NCI-H1930 (cell line): ENCODE measurements at places on chromosomes 3 and 15.

DNA sequence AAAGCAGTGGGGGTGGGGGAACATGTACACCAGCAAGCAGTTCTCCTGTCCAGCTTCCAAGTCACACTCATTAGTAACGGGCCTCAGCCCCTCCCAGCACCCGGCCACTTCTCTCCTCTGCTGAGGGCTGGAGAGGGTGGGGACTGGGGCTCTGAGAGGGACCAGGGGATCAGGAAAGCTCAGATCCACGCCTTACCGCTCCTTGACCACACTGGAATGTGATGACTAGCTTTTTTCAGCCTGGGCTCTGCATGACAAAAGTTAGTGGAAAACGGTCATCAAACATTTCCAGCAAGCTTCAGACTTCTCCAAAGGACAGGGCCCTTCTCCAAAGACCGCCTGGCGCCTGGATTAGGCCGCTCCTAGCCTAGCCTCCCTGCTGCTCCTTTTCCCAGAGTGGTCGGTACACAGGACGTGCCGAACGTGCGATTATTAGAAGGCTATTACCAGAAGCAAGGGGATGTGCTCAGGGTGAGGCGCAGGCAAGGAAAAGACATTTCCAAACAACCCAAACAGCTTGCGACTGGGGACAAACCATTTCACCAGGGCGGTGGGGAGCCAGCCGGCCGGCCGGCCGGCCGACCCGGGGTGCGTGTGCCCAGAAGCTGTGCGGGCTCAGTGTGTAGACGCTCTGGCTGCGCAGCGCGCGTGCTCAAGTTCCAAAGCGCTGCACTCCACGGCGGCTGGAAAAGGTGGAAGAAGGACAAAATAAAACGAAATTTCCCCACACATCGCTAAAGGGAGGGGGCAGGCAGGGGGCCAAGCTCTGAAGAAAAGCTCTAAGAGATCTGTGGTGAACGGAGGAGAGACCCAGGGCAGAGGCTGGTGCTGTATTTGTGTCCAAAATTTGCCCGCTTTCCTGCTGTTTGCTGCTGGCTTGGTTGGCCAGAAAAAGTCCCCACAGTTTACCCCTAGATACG, 51.0 kb upstream of the SSR3 start:
- no peak for DNase-seq

- no peak for DNase-seq
Observed at GRCh38 chr15:82881747-82882146, 70.8 kb downstream of the HOMER2 start.

DNA sequence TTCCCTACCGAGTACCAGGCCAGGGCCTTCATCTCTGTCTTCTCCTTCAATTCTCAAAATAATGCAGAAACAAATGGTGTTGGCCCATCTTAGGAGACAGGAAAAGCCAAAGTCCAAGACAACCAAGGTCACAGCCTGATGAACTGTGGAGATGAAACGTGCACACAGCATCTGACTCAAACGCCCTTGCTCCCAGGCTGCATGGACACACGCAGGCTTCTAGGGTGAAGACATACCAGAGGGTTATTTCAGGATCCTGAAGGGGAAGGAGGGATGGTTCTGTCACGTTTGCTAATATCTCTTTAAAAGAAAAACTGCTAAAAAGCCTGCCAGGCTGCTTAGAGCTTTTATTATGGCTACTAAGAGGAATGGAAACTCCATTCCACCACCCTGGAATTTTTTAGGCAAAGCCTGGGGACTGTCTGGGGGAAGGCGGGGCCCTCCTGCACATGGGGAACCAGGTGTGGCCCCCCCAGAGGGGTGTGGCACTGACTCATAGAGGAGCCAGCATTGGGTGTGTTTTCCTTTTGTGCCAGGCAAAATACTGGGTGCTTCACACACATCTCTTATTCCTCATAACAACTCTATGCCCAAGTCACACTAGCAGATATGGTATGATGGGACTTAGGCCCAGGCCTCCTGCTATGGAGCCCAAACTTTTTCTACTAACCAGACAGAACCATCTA, 62.9 kb downstream of the UMPS start:
- DNase-seq = no peak

DNA sequence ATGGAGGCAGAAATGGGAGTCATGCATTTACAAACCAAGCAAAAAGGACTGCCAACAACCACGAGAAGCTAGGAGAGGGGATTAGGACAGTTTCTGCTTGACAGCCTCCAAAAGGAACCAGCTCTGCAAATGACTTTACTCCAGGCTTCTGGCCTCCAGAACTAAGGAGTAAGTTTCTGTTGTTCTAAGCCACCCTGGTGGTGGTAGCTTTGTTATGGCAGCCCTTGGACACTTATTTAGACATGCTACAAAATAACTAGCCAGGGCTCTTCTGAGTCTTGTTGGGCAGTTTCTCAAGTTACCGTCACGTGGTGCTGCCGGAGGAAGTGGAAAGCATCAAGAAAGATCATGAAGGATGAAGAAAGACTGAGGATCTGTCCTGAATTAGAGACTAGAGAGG, 386.5 kb downstream of the LRTM1 start:
- no peak for DNase-seq

- DNase-seq = no peak
Observed at GRCh38 chr15:88649286-88649733, 10.5 kb downstream of the ISG20 start.

DNA sequence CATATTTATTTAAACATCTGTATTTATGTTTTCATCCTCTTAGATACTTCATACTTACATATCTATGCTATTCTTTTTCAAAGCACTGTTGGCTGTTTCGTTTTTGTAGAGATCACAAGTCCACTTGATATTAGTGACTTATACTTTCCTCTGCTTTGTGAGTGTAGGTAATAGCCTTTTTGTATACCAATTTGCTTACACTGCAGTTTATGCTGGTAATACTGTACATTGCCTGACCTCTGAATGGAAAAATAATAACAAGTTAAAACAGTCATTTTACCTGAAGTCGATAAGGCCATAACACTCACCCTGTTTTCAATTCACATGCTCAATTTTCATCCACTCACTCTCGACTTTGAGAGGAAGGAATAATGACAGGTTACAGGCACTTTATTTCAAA, 89.9 kb upstream of the NANOGP8 start:
- DNase-seq = no peak

DNA sequence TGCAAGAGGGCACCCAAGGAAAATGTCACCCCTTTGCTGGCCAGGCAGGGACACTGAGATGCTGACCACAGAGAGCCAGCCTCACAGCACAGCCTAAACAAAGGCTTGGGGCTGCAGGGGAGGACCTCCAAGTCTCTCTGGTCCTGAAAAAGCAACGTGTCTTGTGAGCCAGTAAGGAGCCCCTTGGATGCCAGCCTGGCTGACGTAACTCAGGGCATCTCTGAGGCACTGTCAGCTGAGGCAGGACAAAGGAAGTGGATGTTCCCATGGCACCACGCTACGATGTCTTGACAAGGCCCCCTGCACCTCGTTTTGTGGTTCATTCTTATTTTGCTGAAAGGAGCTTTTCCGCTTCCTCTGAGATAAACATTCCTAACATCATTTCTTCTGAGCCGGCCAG, 160.7 kb downstream of the OR4M2 start:
- no peak for DNase-seq

DNA sequence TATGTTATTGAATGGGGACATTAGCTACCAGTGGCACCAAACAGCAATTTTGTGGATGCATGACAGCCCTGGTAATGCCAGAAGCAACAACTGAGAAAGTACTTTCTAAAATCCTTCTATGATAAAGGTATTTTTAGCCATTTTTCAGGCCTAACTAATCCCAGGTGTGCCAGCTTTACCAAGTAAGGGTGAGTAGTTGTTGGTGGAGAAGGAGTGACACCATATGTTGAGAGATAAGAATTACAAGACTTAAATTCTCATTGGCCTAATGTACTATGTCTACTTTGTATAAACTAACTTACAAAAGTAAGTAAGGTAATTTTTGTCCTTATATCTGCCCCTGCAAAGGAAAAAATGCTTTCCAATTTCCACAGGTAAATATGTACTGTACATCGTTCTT, 4.1 kb upstream of the COX17 start:
- DNase-seq = no peak

DNA sequence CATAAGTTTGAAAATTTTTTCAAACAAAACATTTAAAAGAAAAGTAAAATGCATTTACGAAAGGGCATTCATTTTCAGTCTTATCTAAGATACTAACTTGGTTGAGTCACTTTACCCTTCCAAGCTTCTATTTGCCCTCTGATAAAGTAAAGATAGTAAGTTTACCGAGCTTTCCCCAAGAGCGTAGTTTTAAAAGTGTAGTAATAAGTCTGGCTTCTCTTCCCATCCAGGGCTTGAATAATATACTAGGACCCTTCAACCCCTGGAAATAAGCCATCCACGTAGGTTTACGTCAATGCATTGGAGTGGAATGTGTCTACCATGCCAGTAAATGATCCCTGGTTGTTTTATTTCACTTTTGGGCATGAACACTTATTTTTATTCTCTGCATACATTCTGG, 608.3 kb downstream of the NTRK3 start:
- no peak for DNase-seq

DNA sequence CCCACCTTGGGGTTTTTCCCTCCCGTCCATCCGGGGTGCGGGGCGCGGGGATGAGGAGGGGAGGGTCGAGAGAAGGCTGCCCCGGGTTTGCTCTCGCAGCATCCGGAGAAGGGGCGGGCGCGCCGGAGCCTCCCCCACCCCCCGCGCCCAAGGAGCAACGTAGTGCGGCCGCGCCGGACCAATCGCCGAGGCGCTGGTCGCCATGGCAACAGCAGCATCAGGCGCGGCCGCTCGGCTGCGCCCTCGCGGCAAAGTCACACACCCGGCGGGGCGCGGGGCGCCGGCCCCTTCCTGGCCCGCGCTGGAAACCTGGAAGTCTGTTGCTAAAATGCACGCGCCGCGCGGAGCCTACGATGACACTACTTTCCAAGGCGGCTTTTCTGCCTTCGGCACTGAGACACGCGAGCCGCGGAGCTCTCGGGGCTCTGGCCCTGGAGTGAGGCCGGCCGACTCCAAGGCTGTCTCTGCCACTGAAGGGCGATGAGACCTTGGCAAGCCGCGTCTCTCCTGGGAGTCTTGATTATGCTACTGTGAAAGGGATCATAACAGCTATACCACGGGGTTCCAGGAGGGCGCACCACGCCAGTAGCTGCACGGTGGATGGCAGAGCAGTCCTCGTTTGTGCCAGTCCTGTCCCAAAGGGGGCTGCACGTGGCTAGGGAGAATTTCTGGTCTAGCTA, at the start of gene IQSEC1:
TSS of gene IQSEC1 (minus strand) at position 104 of the 680 bp plus-strand sequence. CDS start 415 bp downstream, outside the sequence.
- peak; percentile 72 for DNase-seq

- DNase-seq = no peak
Observed at GRCh38 chr15:75468913-75469598, 17.6 kb upstream of the SIN3A start.

- no peak for DNase-seq
Observed at GRCh38 chr15:25859838-25860645, 3.1 kb downstream of the ATP10A start.

GRCh38 chr3:17342119-17342518, 400.3 kb downstream of the TBC1D5 start:
- no peak for DNase-seq

DNA sequence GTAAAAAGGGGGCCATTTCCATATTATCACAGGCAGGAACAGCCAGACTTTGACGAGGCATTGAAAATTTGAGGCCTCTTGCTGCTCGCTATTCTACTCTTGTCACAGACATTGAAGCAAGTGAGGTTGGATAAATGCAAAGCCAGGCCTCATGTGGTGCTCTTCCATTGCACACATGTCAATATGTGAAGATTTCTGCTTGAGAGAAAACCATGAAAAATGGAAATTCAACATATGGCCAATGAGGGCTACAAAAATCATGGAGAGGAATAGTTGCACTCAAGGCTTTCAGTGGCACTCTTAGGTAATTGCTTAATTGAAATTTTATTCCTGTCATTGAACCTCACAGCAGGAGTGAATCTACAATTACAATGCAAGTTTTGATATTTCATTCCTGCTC, 185.6 kb upstream of the MBNL1 start:
- DNase-seq = no peak

GRCh38 chr15:70095408-70096214, 2.1 kb downstream of the TLE3 start:
- DNase-seq = no peak

DNA sequence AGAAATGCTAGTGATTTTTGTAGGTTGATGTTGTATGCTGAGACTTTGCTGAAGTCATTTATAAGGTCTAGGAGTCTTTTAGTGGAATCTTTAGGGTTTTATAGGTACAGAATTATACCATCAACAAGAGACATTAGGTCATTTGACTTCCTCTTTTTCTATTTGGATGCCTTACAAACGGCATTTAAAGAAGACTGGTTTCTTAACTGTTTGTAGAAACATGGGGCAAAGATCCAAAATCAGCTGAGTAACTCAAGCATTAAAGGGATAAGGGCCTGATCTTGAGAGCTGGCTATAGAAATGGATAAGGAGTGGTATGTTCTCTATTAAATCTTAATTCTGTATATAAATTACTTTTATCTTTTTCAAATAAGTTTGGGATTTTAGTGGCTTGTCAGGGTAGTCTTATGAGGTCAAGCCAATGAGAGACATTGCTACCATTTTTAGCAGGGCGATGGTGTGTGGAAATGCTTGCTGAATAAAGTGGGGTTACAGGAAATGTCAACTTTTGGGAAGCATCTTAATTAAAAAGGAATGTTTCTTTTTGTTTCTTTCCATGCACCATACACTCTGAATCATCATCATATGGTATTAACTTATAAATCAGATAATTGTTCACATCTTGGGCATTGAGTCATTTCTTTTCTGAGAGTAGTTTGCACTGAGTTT, 197.7 kb upstream of the GBE1 start:
- no peak for DNase-seq

DNA sequence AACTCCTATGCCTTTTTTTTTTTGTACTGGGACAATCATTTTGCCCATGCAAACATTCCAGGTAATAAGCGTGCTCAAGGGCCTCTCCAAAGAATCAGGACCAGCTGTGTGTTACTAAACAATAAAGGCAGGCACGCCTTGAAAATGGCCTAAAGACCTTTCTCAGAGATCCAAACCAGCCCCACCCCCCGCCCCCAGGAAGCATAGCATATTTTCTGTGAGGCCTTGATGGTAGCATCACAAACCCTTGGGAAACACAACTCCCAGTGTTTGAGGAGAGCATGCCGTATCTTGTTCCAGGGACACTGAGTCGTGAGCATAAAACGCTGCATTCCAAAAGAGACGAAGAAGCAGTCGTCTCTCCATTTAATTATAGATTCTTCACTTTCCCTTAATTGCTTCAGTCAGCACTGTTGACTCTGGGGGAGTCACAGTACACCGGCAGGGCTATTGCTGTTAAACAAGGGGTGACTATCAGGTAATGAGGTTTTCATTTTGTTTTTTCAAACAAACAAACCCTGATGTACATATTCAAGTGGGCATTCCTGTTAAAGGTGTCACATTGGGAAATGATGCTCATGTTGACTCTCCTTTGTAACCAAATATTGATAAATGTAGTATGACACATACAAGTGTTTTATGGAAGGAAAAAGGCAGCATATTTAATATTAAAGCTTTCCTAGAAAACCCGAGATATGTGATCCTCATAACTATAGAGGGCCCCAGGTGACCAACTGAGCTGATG, 4.4 kb upstream of the TPM1 start:
- no peak for DNase-seq

GRCh38 chr3:62133015-62133414, 240.3 kb downstream of the FEZF2 start:
- no peak for DNase-seq
